ENCODE measurements at places on chromosomes 5 and 9.

DNA sequence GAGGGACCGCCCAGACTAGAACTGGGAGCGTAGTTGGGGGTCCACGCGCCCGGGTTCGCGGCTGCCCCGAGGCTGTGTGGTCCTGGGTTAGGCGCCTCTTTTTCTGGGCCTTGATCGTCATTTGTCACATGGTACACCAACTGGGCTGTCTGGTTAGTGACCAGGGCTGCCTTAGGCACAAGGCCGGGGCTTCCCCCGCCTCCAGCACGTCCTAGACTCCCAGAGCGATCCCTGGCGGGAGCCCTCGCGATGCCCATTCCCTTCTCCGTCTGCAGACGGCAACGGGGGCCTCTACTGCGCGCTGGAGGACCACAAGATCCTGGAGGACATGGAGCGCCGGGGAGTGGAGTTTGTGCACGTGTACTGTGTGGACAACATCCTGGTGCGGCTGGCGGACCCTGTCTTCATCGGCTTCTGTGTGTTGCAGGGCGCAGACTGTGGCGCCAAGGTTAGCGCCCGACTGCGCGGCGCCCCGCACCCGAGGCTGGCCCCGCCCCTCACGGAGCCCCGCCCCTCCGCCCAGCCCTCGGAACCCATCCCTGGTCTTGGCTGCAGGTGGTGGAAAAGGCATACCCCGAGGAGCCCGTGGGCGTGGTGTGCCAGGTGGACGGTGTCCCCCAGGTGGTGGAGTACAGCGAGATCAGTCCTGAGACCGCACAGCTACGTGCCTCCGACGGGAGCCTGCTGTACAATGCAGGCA is 1.5 kb downstream of the UAP1L1 start:
- DNase-seq = no peak

DNA sequence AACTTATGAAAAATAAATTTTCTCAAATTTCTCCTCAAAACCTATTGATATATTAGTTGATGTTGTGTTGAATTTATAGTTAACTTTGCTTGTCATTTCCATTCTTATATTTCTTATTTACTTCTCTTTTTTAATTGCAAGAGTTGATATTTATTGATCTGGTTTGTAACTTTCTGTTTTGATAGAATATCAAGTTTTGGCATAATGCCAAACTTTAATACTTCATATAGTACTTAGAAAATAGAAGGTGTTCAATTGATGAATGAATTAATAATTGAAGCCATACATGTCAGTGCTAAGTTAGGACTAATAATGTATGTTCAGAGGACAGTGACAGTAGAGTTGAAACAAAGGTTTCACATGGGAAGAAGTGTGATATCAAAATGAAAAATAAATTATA is 27.9 kb downstream of the ERCC6L2 start:
- DNase-seq = no peak

- no peak for DNase-seq
Measured at GRCh38 chr5:127377651-127378050, 87.1 kb downstream of the MEGF10 start.

- DNase-seq = no peak
Measured at GRCh38 chr9:89667726-89668125, 62.9 kb downstream of the GADD45G start.

DNA sequence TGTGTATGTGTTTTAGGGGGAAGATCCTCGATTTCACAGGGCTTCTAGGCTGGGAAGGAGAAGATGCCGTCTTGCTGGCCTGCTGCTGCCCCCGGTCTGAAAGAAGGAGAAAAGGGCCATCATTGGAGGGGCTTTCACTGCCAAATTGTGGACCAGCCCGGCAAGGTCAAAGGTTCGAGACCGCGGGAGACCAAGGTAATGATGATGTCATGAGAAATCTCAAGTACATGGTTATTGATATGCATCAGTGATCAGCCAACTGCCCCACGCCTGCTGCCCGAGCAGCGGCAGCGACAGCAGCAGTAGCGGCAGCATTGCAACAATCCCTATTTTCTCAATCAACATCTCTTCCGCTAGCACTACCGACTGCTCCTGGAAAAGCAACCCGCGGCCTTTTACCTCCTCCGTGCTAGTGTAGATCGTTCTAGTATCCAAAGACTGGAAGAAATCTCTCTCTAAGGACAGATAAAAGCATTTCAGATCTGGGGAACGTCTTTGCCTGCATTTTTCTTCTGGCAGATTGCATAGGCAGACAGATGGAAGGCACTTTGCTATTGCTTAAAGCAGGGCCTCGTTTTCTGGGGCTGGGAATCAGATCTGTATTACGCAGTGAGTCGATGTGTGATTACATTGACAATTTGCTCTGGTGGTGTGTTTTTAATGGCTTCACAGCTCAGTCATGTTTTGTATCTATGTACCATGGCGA is 215.3 kb downstream of the MEF2C start:
- DNase-seq = no peak

DNA sequence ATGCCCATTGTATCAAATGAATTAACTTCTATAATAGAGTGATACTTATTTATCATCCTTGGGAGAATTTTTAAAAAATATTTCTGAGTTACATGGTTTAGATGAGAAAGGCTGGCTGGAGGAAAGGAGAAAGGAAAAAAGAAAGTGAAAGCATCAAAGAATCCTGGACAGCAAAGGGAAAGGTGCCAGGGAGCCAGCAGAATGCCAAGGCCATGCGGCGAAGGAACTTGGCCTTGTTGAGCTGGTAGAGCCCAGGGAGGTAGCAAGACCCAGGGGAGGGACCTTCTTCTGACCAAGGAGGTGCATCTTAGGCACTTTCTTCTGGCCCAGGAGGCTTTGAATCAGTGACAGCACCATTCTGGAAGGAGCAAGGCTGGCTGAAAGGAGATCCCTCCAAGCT is 240.5 kb downstream of the ENC1 start:
- no peak for DNase-seq

GRCh38 chr9:15541872-15542271 is 11.0 kb upstream of the CCDC171 start:
- no peak for DNase-seq

DNA sequence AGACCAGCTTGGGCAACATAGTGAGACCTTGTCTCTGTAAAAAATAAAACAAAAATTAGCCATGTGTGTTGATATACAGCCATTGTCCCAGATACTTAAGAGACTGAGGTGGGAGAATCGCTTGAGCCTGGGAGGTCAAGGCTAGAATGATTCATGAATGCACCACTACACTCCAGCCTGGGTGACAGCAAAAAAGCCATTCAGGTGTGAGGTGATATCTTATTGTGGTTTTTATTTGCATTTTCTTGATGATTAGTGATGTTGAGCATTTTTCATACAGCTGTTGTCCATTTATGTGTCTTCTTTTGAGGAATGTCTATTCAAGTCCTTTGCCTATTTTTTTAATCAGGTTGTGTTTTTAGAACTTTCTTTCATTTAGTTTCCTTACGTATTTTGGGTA is 23.2 kb downstream of the MTAP start:
- DNase-seq = no peak

- DNase-seq = no peak
Measured at GRCh38 chr9:37215830-37216229, 95.5 kb downstream of the ZCCHC7 start.

DNA sequence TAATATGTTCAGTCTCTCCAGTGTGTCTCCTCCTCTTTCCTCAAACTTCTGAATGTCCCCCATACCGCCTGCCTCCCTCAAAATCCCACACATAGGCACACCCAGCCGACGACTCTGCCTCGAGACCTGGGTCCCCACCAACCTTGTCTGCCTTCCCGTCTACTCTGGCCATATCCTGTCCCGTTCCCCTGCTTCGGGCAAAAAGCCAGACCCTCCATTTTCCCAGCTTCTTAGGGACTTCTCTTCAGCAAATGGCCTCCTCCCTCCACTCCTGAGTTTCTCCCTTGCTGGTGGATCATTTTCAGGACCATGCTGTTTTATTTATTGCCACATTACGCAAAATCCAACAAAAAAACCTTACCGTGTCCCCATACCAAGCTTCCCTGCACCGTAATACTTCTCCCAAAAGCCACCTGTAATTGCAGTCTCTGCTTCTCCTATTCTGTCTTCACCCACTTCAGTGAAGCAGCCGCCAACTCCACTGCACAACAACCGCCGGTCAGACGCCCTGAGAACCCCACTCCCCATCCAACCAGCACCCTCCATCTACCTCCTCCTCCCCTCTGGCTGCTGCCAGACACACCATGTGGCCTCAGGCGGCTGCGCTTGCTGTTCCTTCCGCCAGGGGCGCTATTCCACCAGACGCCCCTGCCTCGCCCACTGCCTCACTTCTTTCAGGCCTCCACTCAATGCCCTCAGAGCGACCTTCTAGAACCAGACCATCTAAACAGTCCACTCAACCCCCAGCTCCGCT is 117.0 kb downstream of the TRPM6 start:
- DNase-seq = no peak

- DNase-seq = no peak
Measured at GRCh38 chr5:148033134-148033533, 30.6 kb upstream of the SPINK5 start.

DNA sequence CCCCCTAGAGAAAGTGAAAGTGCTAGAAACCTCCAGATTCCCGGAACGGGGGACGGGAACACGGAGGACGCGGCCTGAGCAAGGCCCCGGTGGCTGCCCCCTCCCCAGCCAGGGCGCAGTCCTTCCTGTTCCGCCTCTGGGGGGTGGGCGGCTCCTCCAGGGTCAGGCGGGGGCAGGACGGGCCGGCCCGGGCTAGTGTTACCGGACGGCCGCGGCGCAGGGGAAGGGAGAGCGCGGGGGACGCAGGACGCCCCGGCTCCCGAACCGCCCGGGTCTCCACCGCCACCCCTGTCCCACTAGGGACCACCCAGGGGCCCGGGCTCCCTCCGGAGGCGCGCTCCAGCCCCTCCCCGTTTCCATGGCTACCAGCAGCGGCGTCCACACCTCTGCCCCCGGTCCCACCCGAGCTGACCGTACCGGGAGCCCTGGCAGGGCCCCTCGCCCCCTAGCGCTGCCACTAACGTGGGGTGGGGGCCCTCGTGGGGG is 579 bp downstream of the SLC12A7 start:
- no peak for DNase-seq

DNA sequence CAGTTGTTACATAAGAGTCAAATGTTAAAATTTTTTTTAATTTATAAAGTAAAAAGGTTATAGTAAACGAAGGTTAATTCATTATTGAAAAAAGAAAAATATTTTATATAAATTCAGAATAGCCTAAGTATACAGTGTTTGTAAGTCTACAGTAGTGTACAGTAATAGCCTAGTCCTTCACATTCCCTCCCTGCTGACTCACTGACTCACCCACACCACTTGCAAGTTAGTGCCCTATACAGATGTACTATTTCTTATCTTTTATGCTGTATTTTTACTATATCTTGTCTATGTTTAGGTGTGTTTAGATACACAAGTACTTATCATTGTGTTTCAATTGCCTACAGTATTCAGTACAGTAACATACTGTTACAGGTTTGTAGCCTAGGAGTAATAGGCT is 57.6 kb downstream of the MAMDC2 start:
- no peak for DNase-seq

DNA sequence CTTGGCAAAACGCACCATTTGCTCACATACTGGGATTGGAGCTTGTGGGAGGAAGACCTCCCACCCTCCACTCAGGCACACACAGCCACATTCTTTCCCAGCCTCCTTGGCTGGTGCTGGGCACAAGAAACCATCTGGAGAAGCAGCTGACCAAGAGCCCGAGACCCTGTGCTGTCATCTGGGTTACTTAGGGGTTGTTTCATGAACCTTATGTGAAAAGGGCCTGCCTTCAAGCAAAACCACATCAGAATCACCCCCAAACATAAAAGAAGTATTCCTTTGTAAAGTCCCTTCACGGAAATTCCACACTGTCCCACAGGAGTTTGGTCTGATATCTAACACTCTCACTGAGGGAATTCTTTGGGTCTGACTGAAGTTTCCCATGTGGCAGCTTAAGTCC is 172.1 kb downstream of the NR3C1 start:
- DNase-seq = no peak

GRCh38 chr9:110197330-110198187 is 10.4 kb downstream of the C9orf152 start:
- no peak for DNase-seq

- DNase-seq = no peak
Measured at GRCh38 chr5:74243634-74244033, 396.9 kb downstream of the ENC1 start.

DNA sequence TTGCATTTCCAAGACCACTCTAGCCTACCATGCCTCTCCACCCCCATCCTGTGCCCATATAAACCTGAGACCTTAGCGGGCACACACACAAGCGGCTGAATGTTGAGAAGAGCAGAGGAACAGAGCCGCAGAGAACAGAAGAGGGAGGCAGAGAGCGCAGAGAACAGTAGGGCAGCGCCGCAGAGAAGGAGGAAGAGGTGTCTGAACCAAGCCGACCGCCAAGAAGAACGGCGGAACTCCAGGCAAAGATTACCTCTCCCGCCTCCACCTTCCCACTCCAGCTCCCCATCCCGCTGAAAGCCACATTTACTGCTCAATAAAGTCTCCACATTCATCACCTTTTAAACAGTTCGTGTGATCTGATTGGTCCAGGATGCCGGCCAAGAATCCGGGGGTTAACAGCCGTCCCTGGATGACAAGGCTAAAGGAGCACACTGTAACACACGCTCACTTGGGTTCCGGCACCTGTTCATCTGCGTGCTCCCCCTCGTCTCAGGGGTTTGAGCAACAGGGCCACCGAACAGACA is 33.2 kb downstream of the GRIN3A start:
- DNase-seq = no peak

DNA sequence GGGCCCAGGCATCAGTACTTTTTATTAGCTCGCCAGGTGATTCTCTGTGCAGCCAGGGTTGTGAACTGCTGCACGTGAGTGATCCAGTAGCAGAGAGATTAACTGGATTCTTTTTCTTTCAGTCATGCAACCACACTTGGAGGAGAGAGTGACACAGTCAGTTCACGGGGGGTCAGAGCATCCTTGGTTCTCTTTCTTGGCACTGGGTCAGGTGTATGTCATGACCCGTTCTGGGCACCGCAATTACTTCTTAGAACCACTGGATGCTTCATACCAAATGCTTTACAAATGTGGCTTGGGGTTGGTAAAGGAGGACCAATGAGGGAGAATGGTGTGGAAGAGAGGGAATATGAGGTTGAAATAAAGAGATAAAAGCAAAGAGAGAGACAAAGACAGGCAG is 368.7 kb downstream of the MLLT3 start:
- DNase-seq = no peak

GRCh38 chr5:107682533-107682932 is 11.8 kb upstream of the EFNA5 start:
- no peak for DNase-seq

DNA sequence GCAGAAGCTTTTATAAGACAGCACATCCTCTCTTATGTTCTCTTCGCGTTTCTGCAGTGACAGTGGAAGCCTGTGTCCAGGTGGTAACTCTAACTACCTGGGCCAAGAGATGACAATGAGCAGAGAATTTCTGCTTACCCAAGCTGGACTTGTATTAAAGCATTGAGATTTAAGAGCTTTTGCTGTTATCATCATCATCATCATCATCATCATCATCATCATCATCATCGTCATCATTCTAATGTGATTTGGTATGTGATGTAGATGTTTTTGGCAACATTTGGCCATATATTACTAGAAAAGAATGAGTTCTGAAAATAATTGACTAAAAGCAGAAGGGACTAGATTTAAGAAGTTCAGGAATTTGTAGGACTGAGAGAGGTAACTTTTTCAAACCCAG is 401.3 kb downstream of the BRINP1 start:
- no peak for DNase-seq

- peak; percentile 23 for DNase-seq
Measured at GRCh38 chr9:37859043-37859442, 44.9 kb downstream of the SLC25A51 start.

- no peak for DNase-seq
Measured at GRCh38 chr5:176621661-176622079, 8.7 kb downstream of the SNCB start.
